Fibroblast of skin of back (primary cell): ENCODE measurements at places on chromosomes 6 and 20.
A peak's percentile ranks its signal among the peaks of the same experiment; 100 is the strongest.

DNA sequence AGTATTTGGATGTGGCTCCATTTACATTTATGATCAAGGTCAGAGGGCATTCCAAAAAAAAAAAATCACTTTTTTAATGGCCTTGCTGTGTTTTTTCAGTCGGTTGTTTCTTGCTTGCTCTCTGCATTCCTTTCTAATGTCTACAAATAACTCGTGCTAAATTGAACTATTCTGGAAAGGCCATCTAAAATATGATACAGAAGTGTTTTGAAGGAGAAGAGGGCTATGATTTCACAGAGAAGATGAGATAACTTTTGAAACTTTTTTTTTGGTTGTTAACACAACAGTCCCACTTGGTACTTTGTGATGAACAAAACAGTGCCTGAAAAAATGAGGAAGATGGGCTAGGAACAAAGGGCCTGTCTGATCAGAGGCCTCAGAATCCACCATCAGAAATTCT lies 156.1 kb upstream of the SMLR1 start:
- peak; percentile 15 for DNase-seq

GRCh38 chr20:14879839-14880238 lies 542.4 kb upstream of the FLRT3 start:
- no peak for DNase-seq

DNA sequence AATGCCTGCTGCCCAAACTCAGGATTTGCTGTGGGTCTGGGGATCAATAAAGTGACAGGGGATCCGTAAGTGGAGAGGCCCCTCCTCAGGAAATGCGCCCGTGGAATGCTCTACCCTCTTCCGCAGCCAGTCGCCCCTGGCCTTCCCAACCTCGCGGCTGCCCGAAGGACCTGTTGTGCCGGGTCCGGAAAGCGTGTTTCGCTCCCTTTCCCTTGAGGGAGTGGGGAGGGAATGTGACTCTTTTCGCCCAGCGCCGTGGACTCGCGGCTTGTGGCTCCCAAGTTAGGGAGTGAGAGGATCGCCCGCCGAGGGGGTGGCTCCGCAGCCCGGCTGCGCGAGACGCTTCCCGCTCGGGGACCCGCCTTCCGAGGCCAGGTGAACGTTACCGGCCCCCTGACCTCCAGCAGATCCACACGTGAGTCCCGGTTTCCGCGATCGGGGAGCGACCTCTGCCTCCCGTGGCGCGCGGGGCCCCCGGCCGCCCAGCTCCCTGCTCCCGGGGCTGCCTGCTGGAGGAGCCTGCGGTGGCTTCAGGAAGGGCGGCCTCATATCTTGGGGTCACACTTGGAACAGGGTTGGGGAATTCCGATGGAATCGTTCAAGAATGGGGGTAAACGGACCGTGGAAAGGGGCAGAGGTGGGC lies 666 bp downstream of the TPD52L1 start:
- DNase-seq: peak; percentile 31

- no peak for DNase-seq
Measured at GRCh38 chr20:19515074-19515473, 243.0 kb upstream of the RIN2 start.

DNA sequence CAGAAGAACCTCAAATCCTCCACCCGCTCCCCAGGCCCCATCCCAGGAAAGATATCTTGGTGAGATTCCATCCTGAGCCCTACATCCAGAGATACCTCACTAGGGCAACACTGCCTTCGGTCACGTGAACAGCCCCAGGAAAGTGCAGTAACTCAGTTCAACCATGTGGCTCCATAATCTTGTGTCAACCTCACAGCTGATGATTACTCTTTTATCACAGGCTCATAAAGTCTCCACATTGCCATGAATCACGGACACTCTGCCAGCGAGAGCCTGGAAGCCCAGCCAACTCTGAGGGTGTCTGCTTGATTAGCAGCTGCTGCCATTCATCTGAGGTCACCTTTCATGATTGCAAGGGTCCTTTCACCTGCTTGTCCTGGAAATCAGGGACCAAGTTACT lies 175.8 kb upstream of the LRFN2 start:
- no peak for DNase-seq

DNA sequence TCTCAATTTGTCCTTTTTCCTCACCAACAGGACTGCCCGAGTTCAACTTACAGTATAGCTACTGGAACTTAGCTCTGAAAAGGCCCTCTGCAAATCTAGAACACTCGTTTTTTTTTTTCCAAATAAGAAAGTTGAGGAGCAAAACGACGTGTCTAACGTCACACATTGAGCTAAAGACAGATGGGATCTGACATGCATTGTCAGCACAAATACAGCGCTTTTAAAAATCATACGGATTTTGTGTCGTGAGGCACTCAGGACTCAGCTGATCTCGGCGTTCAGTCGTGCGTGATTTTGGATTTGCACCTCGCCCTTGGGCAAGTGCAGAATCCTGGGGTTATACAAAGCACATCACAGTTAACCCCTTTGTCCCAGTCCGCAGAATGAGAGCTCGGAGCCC lies 94.7 kb upstream of the ZNF322 start:
- DNase-seq: no peak
